IPS DF 6.9 (cell line): ENCODE measurements at places on chromosomes 16 and 17.

GRCh38 chr16:56938664-56939513 is 6.9 kb downstream of the HERPUD1 start:
- DNase-seq: no peak

- no peak for DNase-seq
These were observed 14.2 kb downstream of the CTRB2 start for GRCh38 chr16:75192606-75193264.

- DNase-seq: no peak
These were observed 1.8 kb upstream of the TEX2 start for GRCh38 chr17:64264891-64265290.

- DNase-seq: no peak
These were observed 18.1 kb downstream of the USP36 start for GRCh38 chr17:78822552-78822951.

GRCh38 chr17:36197387-36197703 is 787 bp upstream of the CCL3L1 start:
- DNase-seq: no peak

GRCh38 chr17:50462446-50462845 is 6.2 kb downstream of the CHAD start:
- DNase-seq: no peak

DNA sequence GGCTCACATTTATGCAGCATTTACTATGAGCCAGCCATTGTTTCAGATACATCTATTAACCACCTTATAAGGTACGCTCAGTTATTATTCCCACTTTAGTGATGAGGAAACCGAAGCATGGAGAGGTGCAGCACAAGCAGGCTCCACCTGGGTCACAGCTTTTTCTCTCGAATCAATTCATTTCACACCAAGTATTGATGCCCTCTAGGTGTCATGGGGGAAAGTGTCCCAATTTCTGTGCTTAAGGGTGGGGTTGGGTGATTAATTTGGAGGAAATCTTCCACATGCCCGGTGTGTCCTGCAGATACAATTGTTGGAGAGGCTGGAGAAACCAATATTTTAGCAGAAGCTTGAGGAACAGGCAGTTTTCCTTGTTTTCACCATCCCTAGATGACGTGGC is 62.7 kb upstream of the DNAJA2 start:
- no peak for DNase-seq

DNA sequence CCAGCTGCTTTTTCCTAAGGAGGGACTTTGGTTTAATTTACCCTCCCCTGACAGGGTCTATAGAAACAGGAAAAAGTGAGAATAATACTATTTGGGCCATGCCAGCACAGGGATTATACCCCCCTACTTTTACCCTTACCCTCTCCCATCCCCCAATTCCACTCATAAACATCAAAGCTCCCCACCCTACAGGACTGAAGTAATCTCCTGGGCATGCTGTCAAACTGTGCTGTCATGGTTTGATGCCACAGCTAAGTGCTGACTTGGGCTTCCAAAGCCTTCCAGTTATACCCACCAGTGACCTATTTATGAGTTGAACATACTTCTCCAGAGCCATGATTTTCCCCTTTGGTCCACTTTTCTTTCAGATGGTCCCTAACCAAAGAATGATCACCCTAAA is 12.8 kb downstream of the PHF12 start:
- DNase-seq: no peak

DNA sequence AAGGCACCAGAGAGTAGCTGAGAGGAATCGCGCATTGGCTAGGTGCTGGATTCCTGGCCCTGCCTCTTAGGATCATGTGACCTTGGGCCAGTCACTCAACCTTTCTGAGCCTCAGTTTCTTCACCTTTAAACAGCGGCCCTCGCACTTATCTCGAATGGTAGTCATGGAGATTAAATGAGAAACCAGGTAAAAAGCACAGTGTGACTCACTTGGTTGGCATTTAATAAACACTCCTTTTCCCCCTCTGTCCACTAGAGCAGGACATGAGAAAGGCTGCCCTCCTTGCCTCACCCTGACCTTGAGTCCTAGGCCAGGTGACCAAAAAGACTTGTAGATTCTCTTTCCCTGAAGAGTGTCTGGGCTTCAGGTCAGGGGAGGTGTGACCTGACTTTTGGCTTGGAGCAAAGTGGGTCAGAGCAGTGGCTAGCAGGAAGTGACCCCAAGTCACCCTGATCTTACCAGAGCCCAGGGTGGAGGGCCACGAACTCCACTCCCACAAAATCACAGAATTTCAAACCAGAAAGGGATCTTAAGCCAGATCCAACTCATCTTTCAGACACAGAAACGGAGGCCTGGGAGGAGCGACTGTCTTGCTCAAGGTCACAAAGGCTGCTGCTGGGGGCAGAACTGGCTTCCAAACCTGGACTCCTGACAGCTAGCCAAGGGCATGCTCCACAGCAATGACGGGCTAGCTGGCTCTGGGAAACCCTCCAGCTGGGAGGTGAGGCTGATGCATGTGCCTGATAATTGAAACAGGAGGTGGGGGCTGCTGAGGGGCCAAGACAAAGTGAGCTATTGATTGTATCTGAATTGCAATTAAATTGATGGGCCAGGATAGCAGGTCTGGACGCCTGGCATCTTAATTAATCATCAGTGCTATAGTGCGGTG is 65.2 kb downstream of the PIPOX start:
- no peak for DNase-seq

DNA sequence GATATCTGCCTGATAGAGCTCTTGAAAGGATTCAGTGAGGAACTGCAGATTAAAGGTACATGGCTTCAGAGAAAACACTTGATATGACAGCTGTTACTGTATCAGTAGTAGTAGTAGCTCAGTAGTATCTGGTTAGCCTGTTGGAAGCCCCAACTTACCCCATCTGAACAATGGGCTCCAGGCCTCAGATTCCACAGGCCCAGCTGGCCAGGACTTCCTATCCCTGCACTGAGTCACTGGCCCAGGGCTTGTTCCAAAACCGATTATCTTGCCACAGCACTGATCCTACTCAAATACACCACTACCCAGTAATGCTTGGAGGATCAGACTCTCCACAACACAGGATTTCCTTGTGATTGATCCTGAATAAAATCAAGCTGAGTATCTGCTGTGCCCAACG is 32.6 kb downstream of the DCUN1D3 start:
- no peak for DNase-seq

GRCh38 chr16:25256695-25257469 is 763 bp downstream of the ZKSCAN2 start:
- no peak for DNase-seq

- peak; percentile 74 for DNase-seq
These were observed 28.3 kb downstream of the G6PC1 start for GRCh38 chr17:42928714-42929496.

GRCh38 chr17:31573861-31574260 is 182.4 kb downstream of the RAB11FIP4 start:
- DNase-seq: no peak

GRCh38 chr16:12113523-12114345 is 137.2 kb downstream of the SNX29 start:
- DNase-seq: no peak

GRCh38 chr17:33120103-33120502 is 128.5 kb downstream of the SPACA3 start:
- no peak for DNase-seq

DNA sequence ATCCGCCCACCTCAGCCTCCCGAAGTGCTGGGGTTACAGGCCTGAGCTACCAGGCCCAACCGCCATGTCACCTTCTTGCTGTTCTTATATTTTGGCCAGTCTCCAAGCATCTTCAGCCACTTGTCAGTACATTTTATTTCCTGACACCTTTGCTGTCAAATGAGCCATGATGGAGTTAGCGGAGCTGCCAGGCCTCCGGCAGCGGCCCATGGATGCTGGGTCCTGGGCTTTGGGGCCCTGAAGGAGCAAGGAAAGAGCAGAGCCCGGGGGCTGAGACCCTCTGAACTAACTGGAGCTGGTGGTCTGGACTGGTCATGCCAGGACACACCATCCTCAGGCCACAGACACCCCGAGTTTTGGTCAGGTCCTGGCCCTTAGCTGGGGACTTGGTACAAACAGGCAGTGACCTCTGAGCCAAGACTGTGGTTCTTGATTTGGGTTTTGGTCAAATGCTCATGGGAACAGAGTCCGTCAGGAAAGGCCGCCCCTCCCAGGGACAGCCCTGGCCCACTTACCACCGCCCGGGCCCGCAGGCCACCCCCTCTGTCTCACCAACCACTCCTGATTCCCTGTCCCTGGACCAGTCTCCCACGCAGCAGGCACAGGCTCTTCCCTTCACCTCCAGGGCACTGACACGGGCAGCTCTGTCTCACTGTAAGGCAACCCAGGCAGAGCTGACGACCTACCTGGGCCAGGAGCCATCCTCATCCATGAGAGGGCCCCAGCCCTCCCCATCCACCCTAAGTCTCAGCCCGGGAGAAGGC is 42.0 kb downstream of the TNFRSF13B start:
- no peak for DNase-seq
